ENCODE measurements at places on chromosomes 5 and 9.

- no peak for DNase-seq
Measured at GRCh38 chr9:22103685-22104575, 94.8 kb upstream of the CDKN2B start.

- DNase-seq, result no peak
Measured at GRCh38 chr5:159071382-159071781, 28.3 kb downstream of the EBF1 start.

DNA sequence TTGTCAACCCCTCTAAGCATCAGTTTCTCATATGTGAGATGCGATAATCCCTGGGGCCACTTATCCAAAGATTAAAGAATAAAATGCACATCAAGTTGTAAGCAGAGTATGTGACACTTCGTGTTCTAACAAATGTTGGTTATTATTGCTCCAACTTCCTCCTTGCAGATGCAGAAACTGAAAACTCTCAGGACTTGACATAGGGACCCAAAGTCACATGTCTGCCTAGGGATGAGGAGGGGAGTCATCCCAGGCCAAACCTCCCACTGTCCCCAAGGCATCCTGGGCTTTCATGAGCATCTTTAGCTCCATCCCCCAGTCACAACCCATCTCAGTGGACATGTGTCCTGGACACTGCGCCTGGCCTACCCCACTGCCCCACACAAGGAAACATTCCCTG lies 27.5 kb upstream of the SYK start:
- no peak for DNase-seq

GRCh38 chr5:132389585-132390286 lies 20.2 kb downstream of the SLC22A5 start:
- DNase-seq, result no peak

DNA sequence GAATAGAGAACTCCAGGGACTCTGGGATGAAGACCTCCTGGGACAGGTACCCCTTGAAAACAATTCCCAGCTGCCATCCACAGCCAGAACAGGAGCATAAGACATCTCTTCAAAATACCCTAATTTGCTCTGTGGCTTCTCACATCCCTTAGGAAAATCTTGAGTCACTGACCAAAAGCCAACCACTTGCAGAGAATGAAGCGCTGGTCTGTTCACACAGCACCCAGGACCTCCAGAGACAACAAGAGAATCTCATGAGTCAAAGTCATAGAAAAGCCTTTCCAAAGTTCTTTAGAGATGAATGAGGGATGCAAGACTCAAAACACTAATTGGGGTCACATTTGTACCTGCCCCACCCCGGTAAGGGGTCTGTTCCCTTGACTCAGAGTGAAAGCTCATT lies 210.6 kb downstream of the SEMA5A start:
- DNase-seq, result no peak

GRCh38 chr9:111944241-111944866 lies 47.7 kb downstream of the UGCG start:
- no peak for DNase-seq

DNA sequence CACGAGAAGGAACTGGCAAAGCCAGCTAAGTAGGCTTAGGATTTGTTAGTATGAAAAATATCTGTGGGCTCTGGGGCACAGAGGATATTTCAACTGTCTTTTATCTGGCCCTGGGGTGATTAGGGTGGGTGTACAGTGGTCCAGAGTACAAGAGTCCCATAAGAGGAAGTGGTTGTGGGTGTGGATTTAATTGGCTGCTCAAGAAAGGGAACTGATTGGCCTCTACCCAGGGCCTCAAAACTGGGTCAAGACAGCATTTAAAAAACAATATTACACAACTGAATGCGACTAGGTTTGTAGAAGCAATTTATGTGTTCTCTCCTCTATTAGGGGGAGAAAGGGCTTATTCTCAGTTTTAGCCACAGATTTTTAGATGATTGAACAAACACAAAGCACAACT lies 1353.4 kb upstream of the WWC1 start:
- no peak for DNase-seq

DNA sequence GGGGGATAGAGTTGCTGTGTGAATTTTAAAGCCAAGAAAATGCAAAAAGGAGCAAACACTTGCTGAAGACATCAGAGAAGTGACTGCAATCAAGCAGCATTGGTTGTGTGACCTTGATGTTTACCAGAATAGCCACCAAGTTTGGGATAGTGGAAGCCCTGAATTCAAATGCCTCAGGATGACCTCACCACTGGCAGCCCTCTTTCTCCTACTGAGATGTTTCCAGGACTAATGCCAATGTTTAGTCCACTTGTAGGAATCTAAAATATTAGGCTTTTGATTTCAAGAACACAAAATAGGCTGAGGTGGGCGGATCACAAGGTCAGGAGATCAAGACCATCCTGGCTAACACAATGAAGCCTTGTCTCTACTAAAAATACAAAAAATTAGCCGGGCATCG lies 112.2 kb upstream of the NUDT12 start:
- DNase-seq, result no peak

DNA sequence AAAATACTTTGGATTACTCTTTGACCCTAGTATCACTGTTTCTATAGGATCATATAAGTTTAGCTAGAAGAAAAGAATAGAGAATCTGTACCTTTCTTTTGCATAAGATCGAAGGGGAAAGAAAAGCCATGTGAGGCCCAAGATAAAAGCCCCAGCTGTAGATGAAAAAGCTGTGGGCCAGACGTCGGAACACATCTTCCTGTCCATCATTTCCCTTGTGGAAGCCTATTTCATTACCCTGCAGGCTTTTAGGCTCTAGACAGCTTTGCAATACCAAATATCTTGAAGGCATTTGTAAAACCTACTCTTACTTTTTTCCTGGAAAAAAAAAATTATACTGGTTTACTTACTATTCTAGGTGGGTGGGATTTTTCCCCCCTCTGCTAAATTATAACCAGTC lies 10.0 kb downstream of the PALM2AKAP2 start:
- no peak for DNase-seq

GRCh38 chr9:22240619-22241018 lies 206.0 kb upstream of the DMRTA1 start:
- no peak for DNase-seq

DNA sequence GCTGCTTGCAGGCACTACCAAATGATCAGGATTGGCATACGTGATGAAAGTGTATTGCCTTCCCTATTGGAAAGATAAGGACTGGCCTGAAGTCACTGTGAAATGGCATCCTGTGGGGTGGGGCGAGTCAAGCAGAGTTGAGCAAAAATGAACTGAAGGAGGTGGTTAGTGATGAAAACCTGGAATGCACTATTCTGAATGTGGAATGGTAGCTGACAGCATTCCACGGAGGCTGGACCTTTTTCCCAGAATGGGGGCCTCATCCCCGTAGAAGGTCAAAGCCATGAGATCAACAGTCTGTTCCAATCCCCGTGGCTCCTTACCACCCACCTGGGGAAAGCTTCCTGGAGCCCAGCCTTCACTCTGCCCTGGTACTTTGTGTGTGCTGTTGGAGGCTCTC lies 37.7 kb downstream of the ASS1 start:
- DNase-seq, result no peak

DNA sequence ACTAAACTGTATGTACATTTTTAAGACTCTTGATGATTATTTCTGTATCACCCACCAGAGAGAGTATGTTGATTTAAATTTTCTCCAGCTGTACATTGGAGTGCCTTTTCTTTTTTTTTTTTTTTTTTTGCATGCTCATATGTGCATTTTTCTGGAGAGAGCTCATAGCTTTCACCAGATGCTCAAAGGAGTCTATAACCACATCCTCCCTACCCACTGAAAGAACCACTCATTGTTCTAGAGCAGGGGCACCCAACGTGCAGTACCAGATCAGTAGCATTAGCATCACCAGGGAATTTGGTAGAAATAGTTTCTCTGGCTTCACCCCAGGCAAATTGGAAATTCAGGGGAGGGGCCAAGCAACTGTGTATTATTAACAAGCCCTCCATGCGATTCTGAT lies 53.9 kb upstream of the TMEM171 start:
- DNase-seq, result no peak

GRCh38 chr5:104186100-104186499 lies 623.5 kb upstream of the NUDT12 start:
- DNase-seq, result no peak

DNA sequence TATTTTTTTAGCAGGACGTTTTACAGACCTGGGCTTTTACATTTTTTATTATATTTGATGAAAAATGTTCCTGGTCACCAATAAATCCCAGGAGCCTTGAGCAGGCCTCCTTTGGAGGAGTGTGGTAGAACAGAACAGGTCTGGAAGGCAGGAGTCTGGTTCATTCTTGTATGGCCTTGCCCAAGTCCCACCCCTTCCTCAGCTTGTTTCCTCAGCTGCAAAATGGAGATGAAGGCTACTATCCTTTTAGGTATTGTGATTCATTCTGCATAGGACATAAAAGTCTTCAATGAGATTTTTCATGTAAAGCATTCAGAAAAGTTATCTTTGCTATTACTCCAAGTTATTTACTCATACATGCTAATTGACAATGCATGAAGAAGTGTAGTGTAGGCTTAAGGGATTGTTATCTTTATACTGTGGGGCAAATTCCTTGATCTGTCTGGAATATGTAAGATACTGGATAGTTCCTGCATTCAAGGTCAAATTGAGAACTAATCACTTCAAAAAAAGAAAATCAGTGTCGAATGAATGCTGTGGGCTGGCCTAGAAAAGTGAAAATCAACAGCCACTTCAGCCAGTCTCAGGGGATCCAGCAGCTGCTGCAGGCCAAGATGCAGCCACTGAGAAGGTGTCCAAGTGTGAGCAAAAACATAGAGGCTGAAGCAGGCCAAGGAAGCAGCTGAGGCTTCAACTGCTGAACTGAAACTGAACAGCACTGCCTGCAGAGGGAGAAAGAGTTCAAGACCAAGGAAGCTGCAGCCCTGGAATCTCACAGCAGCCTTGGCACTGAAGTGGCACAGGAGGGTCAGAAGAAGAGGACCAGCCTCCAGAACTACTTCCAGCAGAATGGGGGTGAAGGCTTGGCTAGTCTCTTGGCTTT lies 15.5 kb upstream of the SLC36A3 start:
- no peak for DNase-seq

DNA sequence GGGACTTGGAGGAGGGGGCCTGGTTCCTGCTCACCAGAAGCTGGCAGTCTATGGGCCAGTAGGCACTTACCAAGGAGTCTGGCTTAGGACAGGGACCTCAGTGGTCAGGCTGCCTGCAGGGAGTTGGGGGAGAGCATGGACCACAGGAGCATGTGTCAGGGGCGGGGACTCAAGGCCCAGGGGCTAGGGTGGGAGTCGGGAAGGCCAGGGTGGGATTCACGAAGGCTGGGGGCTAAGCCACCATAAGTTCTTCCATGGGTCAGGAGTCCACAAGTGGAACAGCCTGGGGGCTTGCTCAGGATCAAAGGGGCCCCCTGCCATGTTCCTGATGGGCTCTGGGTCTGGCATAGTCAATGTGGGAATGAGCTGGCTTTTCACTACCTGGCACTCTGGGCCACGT lies 11.5 kb upstream of the SLC25A48 start:
- no peak for DNase-seq

- no peak for DNase-seq
Measured at GRCh38 chr5:158413122-158413680, 554.3 kb upstream of the CLINT1 start.

DNA sequence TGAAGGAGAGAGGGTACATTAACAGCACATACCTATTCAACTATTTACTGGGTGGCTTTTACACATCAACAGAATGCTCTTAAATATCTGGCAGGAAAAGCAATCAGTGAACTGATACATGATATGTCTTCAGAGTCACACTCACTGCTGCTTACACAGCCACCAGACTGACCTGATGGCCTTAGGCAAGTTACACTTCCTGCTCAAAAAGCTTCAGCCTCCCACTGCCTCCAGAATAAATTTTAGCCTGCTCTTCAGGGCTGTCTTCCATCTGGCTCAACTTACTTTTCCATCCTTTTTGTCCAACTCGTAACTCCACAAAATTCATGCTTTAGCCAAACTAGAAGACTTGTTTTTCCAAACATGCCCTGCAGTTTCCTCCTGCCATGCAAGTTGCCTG lies 10.7 kb downstream of the LOX start:
- no peak for DNase-seq

DNA sequence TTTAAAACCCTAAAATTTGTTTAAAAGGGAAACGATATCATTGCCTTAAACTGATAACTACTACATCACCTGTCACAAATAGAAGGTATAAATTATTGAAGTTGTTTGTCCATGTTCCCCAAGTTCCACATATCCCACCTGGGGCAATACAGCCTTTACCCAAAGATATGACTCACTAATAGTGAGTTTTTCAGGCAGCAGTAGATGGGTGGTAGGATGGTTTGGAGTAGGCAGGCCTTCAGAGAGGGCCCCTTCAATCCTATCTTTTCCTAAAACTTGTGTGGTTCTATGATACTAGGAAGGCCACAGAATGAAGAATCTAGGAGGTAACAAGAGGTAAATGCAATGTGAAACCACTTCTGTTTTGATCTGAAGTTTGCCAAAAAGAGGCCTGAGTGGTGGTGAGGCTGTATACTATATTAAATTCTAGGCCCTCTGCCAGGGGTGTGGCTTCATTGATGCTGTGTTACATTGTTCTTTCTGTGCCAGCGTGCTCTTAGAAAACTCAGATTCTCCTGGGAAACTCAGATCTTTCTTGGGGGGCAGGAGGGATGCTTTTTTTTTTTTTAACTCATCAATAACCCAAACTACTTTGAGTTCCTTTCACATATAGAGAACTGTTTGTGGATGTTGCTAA lies 7.2 kb downstream of the CYSTM1 start:
- DNase-seq, result no peak
